ENCODE measurements at places on chromosomes 5 and 9. TPM values are rescaled to one million over a fixed set of nuclear protein-coding genes. Genes with fewer than 3 reads are reported as not detected.

DNA sequence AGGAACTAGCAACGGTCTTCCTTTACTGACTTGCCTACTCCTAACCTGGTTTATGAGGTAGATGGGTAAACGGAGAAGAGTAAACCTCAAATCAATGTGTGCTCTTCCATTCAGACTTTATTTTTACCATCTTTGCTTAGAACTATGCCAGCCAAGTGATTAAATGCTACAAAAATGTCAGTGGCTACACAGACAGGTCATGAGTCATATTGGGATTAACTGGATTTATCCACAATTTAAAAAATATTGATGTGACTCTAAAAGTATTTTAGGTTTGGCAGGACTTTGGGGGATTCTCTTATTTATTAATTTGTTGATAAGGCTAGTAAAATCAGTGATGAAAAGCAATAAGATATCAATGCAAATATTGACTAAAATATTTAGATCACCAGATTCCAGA, 275.0 kb downstream of the PLK2 start:
- DNase-seq, result no peak

- DNase-seq, result no peak
These were observed 81.9 kb downstream of the ISL1 start for GRCh38 chr5:51465165-51465564.

- DNase-seq, result peak; percentile 7
These were observed 65.2 kb downstream of the TMEM167A start for GRCh38 chr5:83011985-83012384.

Gene GABRA1
- not detected for total RNA-seq

DNA sequence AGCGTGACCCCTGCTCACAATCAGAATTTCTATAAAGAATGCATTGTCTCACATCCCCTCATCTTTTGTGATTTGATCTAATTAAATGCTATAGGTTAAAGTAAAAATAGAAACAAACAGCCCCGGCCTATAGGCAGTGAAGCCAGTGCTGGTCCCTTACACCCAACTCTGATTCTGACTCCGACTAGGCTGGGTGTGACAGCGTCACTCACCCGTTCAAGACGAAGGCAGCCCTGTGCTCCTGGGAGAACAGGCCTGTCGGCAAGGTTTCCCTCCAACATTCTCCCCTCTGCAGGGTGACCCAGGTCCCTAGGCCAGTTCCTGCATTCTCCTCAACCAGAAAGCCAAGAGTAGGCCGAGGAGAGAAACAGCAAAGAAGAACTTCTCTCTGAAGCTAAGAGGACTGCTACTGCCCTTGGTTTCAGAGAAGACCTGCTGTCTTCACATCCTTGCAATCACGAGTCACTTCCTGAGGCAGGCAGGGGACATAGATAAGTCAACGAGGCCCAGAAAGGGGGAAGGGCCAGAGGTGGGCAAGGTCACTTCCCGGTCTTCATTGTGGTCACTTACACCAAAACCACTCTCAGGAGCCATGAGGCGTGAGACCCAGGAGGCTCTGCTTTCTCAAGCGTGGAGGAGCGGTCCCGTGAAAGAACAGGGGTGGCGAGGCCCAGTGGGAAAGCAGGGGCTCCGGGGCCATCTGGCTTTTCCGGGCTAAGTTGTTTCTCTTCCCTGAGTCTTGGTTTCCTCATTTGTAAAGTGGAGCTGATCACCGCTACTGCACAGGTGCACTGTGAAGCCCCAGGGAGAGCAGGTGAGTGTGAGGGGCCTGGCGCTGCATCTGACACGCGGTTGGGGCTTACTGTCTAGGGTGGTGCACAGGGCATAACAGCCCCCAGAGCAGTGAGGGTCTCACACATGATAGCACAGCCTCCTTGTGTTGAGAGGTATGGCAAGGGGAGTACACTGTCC, 200.8 kb downstream of the CRB2 start:
- no peak for DNase-seq

Gene IPO11
- 59.9 TPM for total RNA-seq

Gene OMD
- not detected for total RNA-seq

GRCh38 chr9:113381909-113382411, 5.2 kb upstream of the HDHD3 start:
- no peak for DNase-seq

GRCh38 chr9:3977614-3978112, 322.2 kb downstream of the GLIS3 start:
- no peak for DNase-seq

- DNase-seq, result no peak
These were observed 1258.0 kb upstream of the CDH9 start for GRCh38 chr5:28296254-28297013.

- DNase-seq, result no peak
These were observed 40.4 kb upstream of the TESK1 start for GRCh38 chr9:35564658-35565061.

DNA sequence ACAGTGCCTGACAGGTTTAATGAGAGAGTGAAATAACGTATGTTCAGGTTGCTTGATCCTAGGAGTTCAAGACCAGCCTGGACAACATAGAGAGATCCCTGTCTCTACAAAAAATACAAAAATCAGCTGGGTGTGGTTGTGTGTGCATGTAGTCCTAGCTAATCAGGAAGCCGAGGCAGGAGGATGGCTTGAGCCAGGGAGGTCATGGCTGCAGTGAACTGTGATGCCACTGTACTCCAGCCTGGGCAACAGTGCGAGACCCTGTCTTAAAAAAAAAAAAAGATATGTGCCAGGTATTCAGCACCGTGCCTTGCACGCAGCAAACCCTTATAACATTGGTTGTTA, 38.8 kb upstream of the SPRY4 start:
- DNase-seq, result no peak

DNA sequence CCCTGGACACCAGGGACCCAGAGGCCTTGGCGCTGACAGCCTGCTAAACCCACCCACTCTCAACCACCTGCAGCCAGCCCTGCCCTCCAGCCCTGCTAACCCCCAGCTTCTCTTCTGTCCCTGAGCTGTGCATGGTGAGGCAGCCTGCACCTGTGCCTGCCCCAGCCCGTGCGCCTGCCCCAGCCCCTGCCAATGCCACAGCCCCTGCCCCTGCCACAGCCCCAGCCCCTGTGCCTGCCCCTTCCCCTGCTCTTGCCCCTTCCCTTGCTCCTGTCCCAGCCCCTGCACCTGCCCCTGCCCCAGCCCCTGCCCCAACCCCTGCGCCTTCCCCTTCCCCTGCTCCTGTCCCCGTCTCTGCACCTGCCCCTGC, 43.3 kb upstream of the IRX4 start:
- DNase-seq, result no peak

GRCh38 chr9:106885451-106885850, 22.5 kb downstream of the ZNF462 start:
- DNase-seq, result no peak

DNA sequence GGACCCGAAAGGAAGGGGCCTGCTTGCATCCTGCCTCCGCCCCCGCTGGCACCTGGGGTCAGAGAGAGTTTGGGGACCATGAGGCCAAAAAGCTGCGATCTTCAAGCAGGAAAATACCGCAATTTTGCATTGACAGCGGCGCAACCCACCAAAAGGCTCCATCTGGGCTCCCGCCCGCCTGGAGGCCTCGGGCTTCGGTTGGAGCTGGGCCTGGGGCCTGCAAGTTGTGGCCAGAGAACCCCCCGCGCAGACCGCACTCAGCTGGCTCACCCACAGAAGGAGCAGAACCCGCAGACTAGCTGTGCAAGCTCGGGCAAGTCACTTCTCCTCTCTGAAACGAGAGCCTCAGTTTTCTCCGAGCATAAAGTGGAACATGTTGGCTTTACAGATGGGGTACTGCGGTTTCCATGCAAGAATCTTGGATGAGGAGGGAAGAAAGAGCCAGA, 1.3 kb downstream of the NR5A1 start:
- DNase-seq, result no peak

DNA sequence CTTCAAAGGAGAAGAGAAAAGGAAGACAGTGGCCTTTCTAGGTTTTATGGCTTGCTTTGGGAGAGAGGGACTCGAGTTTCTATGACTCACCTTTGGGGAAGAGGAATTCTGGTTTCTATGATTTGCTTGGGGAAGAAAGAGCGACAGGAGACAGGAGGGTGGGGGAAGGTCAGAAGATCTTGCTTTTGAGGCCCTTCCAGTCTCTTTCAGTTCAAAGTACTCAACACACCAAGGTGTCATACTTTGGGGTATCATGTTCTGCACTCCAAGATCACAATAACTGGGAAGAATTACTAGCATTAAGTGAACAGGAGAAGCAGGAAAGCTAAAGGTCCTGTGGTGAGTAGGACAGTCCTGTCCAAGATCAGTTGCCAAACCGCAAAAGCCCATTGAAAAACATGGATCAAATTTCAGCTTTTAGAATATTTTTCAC, 324.5 kb downstream of the ARHGEF28 start:
- DNase-seq, result no peak

Gene TAF9
- 126 TPM for total RNA-seq

DNA sequence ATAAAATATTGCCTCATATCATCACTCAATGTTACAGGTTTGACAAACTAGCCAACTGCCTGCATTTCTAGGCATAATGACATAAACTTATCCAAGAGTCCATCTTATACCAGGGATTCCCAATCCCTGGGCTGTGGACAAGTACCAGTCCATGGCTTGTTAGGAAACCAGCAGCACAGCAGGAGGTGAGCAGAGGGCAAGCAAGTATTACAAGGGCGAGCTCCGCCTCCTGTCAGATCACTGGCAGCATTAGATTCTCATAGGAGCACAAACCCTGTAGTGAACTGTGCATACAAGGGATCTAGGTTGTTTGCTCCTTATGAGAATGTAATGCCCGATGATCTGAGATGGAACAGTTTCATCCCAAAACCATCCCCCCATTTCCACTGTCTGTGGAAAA, 144.9 kb downstream of the PRKACG start:
- no peak for DNase-seq

DNA sequence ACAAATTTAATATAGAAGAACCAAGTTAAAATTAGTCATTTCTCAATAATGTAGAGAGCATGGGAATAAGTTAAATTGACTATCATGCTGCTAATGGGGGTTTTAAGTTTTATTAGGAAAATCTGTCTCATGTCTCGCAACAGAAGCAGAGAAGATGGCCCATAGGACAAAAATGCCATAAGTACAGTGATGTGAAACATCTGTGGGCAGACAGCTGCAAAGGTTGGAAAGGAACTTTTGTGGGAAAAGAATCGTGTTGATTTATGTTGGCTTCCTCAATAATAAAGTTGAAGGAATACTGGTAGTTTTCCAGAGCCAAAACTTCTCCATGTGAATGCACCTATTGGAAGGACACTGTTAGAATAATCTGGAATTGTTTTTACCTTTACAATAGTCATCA, 44.8 kb downstream of the VCAN start:
- no peak for DNase-seq

DNA sequence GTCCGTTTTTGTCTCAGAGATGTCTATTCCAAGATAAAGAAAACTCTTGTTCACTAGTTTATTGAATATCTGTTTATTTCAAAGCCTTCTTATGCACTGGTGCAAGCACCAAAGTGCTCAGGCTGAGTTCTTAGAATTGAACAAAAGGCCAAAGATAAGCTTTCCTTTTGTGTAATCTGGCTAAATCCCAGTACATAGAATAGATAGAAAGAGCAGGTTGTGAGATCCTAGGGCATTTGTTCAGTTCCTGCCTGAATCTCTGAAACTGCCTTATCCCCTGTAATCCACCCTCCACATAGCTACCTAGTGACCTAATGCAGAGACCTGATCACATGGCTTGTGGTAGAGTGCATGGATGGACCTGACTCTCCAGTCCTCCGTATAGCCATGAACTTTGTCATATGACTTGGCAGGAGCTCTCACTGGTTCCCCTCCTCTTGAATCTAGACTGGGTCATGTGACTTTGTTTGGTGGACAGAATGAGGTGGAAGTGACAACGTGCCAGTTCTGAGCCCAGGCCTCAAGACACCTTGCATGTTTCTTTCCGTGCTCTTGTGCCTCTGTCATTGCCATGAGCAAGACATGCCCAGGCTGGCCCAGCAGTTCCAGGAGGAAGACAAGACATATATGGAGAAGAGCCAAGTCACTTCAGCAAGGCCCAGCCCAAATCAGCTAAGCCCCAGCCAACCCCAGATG, 139.3 kb upstream of the SHB start:
- DNase-seq, result no peak

- DNase-seq, result no peak
These were observed 101.3 kb downstream of the GADD45G start for GRCh38 chr9:89706086-89706485.

DNA sequence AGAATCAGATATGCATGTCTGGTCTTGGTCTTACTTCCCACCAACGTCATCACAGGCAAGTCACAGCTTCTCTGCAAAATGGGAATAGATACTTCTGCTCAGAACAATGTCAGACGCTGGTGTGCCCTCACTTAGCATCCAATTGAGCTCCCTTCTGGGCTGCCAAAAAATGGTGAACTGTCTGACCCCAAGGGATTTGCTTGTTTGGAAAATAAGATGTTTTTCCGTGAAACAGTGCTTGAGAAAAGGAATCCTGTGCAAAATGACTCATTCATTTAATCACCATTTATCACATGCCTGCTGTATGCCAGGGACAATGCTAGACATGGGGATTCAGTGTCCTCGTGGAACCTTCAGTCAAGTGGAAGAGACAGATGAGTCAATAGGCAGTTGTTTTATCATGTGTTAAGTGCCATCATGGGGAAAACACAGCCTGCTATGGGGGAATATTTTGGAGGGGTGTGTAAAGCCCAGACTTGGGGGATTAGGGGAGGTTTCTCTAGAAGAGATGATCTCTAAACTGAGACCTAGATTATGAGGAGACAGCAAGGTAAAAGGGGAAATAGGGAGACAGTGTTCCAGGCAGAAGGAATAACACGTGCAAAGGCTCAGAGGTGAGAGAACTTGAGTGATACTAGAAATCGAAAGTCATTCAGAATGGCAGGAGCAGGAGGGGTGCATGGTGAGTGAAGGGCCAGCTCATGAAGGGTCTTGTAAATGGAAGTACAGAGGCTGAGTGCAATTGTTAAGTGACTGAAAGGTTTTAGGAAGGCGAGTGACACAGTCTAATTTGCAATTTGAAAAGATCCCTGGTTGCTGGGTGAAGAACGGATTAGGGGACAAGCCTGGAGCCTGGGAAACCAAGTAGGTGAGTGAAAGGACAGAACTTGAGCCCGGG, 3.9 kb downstream of the NIPAL4 start:
- no peak for DNase-seq

Data from OCI-LY7 (cell line).